Kidney (tissue), 22 donors: ENCODE measurements at places on chromosomes 3 and 15.

GRCh38 chr15:50143255-50143860 is 24.3 kb upstream of the ATP8B4 start:
- DNase-seq = no peak

DNA sequence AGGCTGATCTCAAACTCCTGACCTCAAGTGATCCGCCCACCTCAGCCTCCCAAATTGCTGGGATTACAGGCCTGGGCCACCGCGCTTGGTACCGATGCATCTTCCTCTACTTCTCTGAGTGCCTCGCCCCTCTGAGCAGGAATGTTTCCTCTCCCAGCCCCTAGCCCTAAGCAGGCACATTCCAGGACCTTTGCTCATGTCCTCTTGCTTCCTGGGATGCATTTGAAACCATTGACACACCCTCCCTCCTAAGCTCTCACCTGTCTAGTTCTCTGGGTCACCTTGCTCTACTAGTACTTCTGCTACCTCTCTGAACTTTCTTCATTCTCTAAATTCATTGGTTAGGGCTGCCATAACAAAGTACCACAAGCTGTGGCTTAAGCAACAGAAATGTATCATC is 17.9 kb upstream of the UACA start:
- no peak for DNase-seq

GRCh38 chr3:106794442-106794841 is 582.8 kb upstream of the CCDC54 start:
- no peak for DNase-seq

DNA sequence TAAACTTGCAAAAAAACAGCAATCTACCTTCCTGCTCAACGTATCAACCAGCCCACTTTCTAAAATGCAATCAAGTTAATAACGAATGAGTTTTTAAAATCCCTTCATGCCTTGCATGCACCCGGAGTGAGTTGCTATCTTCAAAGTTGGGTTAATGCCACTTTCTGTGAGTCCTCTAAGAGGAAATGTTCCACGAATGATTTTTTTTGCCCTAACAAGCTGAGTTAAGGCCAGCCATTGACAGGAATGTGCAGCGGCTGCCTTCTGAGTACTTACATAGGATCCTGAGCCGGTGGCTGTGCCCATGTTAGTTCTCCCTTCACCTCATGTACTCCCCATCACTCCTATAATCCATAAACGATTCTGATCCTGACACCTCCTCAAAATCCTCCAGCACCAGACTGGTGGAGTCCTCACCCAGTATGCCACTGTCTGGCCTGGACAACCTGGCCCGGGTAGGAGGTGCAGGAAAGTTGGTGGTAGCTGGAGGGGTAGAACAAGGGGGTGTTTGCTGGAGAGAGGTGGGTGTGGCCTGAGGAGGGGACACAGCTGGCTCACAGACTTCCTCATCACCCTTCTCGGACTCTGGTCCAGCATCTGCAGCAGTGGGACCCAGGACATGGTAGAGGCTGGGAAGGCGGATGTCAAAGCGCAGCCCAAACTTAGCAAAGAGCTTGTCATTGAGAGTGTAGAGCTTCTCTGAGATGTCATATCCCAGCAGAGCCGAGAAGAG is 12.4 kb downstream of the POPDC2 start:
- DNase-seq = no peak

DNA sequence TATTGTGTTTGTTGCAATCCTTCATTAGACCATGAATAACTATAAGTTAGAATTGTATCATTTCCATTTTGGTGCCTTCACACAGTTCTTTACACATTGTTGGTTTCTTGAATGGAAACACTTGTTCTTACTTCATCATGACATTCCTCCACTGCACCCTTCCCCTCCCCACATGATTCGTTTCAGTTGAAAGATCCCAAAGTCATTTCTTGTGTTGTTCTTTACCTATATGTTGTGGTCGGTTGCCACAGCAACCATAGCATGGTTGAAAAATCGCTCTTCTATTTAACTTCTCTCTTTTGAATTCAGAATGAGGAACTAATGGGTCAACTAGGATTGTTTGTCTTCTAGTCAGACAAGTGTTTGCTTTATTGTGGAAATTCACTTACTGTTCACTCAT is 103.3 kb downstream of the IL1RAP start:
- peak; percentile 47 for DNase-seq

DNA sequence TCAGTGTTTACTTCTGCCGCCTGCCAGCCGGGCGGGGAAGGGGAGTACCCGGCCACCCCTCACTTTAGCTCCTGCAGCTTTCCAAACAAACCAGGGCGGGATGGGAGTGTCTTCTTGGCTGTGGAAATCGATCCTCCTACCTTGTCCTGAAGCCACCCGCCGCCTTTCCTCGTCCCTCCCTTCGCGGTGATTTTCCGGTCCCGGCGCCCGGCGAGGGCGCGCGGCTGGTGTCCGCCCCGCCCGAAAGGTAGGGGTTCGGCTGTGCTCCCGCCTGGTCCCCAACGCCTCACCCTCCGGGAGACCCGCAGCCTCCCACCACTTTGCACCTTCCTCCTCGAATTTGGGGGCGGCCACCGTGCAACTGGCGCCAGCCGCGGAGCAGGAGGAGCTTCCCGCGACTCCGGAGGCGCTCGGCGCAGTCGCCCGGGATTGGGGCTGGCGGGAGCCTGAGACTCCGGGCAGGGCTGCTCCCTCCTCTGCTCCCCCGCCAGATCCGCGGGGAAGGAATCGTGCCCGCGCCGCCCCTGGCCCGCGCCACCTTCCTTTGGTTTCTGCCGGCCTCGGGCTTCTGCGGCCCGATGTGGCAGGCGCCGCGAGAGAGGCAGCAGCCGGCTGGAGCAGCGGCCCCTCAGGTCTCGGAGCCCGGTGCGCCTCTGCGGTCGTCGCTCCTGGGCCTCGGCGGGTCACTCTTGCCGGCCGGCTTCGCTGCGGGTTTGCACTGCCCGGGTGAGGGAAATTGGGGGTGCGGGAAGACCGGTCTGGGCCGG is 30.7 kb upstream of the ST3GAL6 start:
- peak; percentile 76 for DNase-seq

DNA sequence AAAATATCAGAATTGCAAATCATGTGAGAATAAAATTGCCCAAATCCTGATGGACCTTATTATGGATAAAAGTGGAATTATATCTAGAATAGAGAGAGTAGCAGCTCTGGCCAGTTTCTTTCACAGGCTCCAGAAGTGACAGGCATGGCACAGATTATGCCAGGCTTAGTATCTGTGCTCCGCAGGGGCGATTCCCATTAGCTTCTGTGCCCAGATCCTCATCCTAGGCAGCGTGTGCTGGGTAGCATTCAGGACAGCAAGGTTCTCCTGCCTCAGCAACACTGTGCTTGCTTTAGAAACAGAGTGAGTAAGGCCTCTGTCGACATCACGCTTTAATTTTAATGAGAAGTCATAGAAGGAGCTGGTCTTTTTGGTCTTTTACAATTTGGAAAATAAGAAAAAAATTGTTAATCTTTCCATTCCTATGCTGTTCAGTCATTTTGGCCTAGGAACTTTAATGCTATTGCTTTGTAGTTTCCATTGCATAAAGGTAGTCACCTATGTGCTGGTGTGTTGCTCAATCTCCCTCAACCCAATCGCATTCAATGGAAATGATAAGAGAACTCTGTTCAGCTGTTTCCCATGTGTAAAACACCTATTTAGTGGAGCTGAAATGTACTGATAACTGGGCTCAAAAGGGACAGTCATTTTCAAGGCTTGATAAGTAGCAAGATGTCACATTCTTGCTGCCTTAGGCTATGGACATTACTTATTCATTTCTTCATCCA is 770.1 kb downstream of the AGBL1 start:
- DNase-seq = no peak

DNA sequence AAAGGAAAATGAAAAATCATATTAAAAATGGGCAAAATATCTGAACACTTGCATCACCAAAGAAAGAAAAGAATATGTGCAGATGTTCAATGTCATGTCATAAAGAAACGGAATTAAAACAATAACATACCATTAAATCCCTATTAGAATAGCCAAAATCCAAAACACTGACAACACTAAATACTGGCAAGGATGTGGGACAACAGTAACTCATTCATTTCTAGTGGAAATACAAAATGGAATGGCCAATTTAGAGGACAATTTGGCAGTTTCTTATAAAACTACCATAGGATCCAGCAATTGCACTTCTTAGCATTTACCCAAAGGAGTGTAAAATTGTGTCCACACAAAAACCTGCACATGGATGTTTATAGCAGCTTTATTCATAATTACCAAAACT is 542.5 kb upstream of the UBE2E2 start:
- DNase-seq = no peak

DNA sequence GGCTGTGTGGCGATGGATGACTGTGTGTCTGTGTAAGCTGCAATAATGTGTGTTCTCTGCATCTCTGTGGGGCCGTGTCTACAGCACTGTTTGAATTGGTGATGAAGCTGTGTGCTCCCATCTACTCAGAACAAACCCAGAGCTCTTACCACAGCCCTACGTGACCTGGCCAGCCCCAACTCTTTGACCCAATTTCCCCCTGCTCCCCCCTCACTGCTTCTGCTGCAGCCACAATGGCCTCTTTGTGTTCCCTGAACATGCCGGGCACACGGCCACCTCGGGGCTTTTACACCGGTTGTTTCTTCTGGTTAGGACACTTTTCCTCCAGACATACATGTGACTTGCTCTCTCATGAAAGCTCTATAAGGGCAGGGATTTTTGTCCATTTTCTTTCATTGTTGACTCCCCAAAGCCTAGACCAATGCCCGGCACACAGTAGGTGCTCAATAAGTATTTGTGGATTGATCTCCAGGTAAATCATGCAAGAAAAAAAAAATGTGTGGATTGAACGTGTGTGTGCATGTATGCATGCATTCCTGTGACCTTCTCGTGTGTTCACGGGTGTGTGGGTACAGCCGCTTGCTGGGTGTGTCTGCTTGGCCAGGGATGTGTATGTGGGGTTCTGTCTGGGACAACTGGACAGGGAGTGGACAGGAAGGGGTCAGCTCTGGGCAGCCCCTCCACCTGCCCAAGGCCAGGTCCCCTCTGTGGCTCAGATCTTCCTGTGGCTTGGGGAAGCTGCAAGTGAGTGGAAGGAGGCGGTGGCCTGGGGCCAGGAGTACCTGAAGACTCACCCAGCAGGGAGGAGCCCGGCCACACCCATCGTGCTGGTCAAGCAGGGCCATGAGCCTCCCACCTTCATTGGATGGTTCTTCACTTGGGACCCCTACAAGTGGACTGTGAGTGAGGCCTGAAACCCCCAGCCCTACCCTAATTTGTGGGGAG is 14.8 kb downstream of the VILL start:
- DNase-seq = no peak

GRCh38 chr3:58237941-58238681 is 519 bp downstream of the ABHD6 start:
- peak; percentile 55 for DNase-seq

DNA sequence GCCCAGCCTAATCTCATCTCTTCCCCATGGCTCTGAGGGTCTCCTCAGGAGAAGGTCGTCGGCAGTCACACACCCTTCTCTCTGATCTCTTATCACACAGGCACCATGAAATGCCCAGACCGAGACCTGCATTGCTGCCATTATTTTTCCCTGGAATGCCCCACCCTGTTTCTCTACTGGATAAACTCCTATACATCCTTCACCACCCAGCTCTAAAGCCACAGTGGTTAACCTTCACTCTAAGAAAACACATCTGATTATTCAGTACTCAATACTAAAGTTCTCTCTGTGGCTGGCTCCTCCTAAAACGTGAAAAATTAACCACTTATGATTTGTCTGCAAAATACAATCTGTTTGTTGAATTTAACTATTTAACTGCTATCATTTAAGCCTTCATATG is 43.3 kb downstream of the RORA start:
- no peak for DNase-seq

GRCh38 chr3:147418371-147418781 is 9.2 kb downstream of the ZIC1 start:
- no peak for DNase-seq

DNA sequence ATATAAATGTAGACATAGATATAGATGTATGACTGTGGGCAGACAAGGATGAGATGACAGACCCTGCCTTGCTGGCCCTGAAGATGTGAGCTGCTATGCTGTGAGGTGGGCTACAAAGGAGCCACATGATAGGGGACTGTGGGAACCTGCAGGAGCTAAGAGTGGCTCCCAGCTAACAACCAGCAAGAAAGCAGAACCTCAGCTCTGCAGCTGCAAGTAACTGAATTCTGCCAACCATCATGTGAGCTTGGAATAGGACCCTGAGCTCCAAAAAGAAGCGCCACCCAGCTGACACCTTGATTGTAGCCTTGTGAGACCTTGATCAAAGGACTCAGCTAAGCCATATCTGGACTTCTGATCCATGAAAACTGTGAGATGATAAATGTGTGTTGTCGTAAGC is 123.3 kb upstream of the GRM7 start:
- no peak for DNase-seq

- DNase-seq = no peak
Measured at GRCh38 chr15:71484080-71484479, 326.3 kb upstream of the NR2E3 start.

DNA sequence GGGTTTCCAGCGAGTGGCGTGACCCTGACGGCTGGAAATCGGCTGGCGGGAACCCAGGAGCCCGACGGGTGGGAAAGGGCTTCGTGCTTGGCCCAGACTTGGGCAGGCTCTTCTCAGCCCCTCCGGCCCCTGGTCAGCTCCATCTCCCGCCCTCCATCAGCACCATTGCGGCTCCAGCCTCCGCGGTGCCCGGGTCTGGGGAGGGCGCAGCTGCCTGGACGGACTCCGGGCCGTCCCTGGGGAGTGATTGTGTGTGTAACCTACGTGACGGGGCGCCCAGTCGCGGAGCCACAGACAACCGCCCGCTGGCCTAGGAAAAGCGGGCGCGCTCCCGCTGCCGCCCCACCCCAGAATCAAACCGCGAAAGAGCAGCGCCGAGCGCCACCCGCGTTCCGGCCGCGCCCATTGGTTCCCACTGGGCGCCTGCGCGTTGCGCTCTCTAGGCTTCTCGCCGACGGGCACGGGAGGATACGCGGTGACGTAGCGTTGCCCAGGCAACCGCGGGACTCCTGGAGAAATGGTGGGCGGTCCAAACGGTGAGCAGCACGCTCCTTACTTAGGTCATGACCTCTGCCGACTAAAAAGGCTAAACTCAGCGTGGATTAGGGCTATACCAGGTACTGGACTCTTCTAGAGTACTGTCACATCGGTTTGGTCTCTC is at the start of gene CFAP20DC:
Gene CFAP20DC, minus strand, starts transcription at position 355 of the 661 bp plus-strand sequence. CDS start 394 bp downstream, outside the sequence.
- DNase-seq = peak; percentile 97

GRCh38 chr3:11532931-11533391 is 110.8 kb downstream of the VGLL4 start:
- no peak for DNase-seq

- no peak for DNase-seq
Measured at GRCh38 chr3:124615896-124616543, 114.2 kb upstream of the UMPS start.

DNA sequence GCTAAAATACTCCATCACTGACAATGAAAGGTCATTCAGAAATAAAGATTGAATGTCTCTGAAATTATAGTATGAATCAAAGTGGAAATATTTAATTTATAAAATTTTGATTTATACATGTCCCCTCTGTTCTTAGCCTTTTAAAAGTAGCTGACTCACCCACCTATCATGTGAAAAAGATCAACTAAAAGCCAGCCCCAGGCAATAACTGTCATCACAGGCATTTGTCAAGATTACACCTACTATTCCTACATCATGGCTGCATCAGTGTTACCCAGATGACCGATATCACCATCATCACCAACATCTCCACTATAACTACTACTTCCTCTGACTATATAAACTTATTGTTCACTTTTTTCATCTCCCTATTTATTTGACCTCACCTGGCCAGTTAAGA is 14.3 kb upstream of the PIK3R4 start:
- DNase-seq = no peak
